ENCODE measurements at places on chromosomes 12 and 14.

- no peak for DNase-seq
Measured at GRCh38 chr12:19338405-19338804, 100.9 kb upstream of the AEBP2 start.

DNA sequence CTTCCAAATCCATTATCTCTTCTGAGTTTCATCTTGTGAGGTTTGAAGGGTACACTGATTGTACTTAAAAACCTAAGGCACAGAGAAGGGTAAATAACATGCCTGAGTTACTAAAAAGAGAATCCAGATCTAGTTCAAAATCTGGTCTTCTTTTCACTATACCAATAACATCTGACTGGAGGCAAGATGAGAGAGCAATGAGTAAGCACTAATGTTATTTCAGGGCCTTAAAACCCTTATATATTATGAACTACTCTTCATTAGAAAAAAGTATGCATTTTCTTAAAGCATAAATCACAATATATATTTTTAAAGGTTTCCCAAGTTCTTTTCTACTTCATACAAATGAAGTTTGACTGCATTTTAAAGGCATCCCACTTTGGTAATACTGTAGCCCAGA is 60.2 kb downstream of the GXYLT1 start:
- DNase-seq: no peak

GRCh38 chr12:64318605-64319004 is 72.0 kb downstream of the C12orf56 start:
- no peak for DNase-seq

- no peak for DNase-seq
Measured at GRCh38 chr12:112885236-112885635, 21.5 kb upstream of the OAS1 start.

GRCh38 chr14:87869619-87870583 is 123.1 kb downstream of the GALC start:
- DNase-seq: no peak

DNA sequence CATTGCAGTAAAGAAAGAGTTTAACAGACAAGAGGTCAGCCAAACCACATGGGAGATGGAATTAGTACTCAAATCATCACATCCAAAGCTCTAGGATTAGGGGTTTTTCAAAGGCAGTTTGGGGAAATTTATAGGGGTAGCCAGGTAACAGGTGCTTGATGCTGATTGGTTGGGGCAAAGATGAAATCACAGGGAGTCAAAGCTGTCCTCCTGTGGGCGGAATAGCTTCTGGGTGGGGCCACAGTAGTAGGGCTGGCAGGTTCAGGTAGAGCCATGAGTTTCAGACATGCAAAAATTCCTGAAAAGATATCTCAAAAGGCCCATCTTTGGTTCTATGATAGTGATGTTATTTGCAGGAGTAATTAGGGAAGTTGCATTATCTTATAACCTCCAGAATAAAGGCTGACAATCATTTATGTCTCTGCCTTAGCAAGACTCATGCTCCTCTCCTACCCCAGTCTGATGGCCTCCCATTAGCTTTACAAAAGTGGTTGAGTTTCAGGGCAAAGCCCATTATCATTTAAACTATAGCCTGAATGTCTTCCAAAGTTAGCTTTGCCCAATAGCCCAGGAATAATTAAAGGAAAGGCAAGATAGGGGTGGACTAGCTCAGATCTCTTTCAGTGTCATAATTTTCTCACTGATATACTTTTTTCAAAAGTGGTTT is 42.1 kb upstream of the CNTN1 start:
- no peak for DNase-seq

- DNase-seq: no peak
Measured at GRCh38 chr12:130838284-130838950, 633 bp downstream of the STX2 start.

DNA sequence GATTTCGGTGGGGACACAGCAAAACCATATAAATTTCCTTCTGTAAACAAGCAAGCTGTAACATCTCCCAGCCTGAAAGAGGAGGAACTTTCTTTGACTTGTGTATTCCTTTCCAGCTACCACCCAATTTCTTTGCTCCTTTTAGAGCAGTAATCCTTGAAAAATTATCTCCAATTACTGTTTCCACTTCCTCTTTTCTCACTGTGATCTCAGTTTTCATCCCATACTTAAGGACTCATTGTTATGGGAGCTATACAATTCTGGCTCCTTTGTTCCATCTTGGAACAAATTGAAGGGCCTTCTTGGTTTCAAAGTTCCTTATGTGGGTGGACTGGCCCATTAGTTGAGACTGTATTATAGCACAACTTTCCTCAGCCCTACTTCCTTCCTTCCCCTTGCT is 152.6 kb downstream of the AKAP6 start:
- DNase-seq: no peak

- no peak for DNase-seq
Measured at GRCh38 chr14:26791117-26791806, 193.4 kb upstream of the NOVA1 start.

GRCh38 chr12:120237360-120238171 is 28.0 kb downstream of the PXN start:
- DNase-seq: no peak

- DNase-seq: no peak
Measured at GRCh38 chr12:112096667-112097066, 11.9 kb downstream of the NAA25 start.

DNA sequence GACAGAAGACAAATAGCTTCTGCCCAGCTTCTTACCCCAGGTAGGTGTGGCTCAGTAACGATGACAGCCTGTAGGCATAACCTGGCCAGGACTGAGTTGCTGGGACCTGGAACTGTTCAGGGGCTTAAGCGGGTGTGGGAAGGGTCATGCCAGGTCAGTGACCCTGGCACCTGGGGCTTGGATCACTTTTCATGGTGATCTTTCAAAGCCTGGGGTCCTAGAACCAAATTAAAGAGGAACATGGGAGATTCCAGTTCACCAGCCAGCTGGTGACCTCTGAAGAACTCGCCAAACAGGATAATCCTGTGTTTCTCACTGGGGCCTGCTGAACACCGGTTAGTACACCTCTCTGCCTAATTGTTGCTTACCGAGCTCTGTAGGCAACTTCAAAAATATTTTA is 102.6 kb upstream of the LMNTD1 start:
- DNase-seq: no peak

DNA sequence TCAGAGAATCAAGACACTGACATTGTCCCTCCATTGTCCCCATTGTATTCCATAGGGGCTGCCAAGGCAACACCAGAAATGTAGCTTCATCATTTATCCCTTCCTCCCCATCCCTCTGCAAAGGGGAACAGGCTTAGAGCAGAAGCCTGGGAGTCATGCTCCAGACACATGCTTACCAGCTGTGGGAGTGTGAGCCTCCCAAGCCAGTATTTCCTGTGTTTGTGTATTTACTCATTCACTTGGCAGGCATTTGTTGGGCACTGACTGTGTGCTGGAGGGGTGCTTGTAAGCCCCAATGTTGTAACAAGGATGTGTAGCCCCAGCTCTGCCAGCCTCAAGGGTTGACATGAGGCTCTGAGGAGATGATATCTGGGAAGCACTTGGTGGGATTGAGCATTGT is 46.0 kb upstream of the TCL1A start:
- DNase-seq: no peak

GRCh38 chr12:132444957-132445883 is 44.7 kb upstream of the FBRSL1 start:
- peak; percentile 51 for DNase-seq

DNA sequence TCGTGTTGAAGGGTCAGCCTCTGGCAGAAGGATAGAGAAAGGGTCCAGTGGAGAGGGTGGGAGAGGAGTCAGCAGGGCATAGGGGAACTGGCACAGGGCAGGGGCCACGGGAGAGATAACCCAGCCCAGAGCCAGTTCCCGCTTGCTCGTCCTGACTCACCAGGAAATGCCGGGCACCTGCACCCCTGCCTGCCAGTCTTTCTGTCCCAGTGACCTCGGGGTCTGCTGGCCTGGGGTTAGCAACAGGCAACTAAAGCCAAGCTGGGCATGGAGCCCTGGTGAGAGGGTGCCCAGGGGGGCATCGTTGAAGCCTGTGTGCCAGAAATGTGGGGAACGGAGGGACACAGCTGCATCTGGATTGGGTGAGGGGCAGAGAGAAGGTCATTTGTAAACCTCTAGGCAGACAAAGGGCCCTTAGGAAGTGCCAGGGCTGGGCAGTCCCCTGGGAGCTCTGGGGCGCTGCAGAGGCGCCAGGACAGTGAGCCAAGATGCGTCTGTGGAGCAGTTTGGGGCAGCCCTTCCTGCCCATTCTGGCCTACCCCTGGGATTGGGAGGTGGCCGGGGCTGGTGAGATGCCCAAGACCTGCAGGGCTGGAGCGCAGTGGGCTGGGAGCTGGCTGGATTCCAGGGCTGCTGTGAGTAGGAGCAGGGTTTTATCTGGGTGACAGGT is 5.5 kb downstream of the TNFAIP2 start:
- no peak for DNase-seq

- no peak for DNase-seq
Measured at GRCh38 chr12:120228041-120228290, 27.1 kb upstream of the RPLP0 start.

- DNase-seq: no peak
Measured at GRCh38 chr12:105349138-105349537, 18.6 kb downstream of the C12orf75 start.

DNA sequence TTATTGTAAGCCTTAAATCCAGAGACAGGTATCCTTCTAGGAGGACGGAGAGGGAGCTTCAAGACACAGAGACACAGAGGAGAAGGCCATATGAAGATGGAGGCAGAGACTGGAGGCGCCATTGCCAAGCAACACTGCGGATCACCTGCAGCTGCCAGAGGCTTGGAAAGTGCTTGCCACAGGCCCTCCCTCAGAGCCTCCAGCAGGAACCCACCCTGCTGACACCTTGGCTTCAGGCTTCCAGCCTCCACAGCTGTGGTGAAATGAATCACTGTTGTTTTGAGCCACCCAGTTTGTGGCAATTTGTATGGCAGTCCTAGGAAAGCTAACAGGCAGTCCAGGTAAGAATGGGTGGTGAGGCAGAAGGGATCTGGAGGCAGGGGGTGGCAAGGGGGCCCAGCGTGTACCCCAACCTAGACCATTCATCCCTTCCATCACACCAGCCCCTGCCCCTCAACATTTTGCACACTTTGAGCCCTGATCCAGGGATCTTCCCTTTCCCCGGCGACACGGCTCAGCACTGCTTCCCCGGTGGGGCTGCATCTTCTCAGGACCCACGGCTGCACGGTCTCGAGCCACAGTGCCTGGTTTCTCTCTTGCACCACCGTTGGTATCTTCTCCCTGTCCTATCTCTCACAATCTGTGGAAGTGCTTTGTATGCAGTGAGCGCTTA is 22.3 kb upstream of the BCDIN3D start:
- no peak for DNase-seq

GRCh38 chr12:105455261-105455660 is 124.8 kb downstream of the C12orf75 start:
- DNase-seq: no peak

DNA sequence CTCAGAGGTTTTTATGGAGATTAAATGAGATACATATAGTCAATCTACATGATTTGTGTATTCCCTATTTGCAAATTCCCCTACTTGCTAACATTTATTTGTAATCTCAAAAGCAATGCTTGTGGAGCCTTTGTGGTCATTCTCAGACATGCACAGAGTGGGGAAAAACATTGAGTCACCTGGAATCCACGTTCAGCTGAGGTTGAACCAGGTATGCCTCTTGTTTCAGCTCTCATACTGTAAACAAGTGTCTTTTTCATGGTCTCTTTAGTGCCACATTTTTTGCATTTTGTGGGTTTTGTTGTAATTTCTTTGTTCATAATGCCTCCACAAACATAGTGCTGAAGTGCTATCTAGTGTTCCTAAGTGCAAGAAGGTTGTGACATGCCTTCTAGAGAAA is 181.9 kb downstream of the BCAT1 start:
- no peak for DNase-seq

GRCh38 chr12:111418594-111418880 is 12.8 kb downstream of the SH2B3 start:
- no peak for DNase-seq

DNA sequence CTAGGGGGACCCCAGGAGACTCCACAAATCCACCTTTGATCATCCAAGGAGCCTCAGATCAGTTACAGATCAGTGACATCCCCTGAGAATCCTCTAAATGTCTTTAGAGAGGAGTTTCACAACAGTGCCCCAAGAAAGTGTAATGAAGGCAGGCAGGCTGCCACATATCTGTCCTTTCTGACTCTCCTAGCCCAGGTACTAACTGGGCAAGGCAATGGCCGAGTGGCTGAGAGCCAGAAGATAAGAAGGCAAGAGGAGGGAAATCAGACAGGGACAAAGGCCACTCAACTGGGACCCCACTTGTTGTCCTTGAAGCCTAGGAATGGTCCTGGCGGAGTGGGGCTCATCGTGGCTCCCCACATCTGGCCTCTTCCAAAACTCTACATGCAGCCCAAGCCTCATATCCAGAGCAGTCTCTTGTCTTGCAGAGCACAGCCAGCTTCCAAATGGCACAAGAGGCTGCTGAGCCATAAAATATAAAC is 11.6 kb downstream of the ACTN1 start:
- no peak for DNase-seq

- DNase-seq: no peak
Measured at GRCh38 chr14:91021991-91022621, 38.3 kb downstream of the RPS6KA5 start.

GRCh38 chr12:104624529-104624928 is 167.8 kb downstream of the CHST11 start:
- DNase-seq: no peak

DNA sequence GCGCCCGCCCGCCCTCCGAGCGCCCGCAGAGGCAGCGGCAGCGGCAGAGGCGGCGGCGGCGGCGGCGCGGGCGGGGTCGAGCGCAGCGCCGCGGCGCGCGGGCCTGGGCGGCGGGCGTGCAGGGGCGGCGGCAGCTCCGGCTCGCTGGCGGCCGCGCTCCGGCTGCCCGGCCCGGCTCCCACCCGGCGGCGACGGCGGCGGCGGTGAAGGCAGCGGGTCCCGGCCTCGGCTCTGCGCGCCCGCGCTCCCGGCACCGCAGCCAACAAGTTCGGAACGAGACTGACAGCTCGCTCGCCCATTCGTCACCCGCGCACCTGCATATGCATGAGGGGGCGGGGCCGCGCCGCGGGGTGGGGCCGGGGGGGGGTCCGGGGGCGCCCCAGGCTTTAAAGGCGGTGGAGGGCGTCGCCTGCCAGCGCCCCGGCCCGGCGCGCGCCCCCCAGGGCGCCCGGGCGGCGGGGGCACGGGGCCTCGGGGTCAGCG is at the start of gene JAG2:
Gene JAG2, minus strand, starts transcription at position 281 of the 483 bp plus-strand sequence. CDS start 356 bp downstream, outside the sequence.
- peak; percentile 17 for DNase-seq

- no peak for DNase-seq
Measured at GRCh38 chr12:74889563-74890236, 319.9 kb downstream of the KCNC2 start.

DNA sequence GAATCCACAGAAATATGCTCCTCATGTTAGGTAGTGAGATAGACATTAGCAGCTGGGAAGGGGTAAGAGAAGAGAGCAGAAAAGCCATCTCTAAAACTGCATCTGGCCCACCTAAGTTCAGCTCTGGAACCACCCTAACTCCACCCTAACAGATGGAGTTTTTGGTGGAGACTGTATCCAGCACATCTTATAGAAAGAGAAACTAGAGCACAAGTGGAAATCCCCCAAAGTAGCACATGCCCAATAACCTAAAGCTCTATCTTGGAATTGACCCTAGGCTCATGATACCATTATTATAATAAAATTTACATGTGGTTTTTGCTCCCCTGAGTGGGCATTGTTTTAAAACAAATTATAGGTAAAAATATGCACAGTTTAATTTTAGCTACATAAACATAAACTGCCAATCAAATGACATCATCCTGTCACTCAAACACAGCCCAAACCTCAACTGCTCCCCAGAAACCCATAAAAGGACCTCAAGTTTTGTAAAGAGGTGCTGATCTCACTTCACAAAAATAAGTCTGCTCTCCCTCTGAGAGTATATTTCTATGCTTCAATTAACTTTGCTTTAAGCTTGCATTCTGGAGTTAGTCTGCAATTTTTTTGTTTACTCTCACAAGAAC is 206.4 kb downstream of the PIK3C2G start:
- no peak for DNase-seq

All from stimulated activated CD8-positive, alpha-beta memory T cell treated with anti-CD3 and anti-CD28 coated beads, Interleukin-7, amount 100 ng/mL, for 1 hour (primary cell).